ENCODE measurements at places on chromosomes 2 and 18.

GRCh38 chr2:217290467-217290866, 430.6 kb upstream of the TNP1 start:
- DNase-seq = no peak

GRCh38 chr2:223889229-223889628, 51.8 kb upstream of the AP1S3 start:
- no peak for DNase-seq

DNA sequence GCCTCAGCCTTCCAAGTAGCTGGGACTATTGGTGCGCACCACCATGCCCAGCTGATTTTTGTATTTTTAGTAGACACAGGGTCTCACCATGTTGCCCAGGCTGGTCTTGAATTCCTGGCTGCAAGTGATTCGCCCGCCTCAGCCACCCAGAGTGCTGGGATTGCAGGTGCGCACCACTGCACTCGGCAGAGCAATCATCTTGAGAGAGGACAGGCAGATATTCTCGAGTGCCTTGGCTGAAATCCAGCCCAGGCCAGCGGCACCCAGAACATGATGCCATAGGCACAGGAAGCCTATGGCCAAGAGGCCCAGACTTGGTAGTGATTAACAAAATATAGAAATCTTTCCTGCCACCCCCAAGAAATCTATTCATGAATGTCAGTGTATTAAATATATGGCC, 58.0 kb upstream of the PEX13 start:
- DNase-seq = no peak

- no peak for DNase-seq
Measured at GRCh38 chr2:207727261-207727660, 15.8 kb downstream of the CCNYL1 start.

DNA sequence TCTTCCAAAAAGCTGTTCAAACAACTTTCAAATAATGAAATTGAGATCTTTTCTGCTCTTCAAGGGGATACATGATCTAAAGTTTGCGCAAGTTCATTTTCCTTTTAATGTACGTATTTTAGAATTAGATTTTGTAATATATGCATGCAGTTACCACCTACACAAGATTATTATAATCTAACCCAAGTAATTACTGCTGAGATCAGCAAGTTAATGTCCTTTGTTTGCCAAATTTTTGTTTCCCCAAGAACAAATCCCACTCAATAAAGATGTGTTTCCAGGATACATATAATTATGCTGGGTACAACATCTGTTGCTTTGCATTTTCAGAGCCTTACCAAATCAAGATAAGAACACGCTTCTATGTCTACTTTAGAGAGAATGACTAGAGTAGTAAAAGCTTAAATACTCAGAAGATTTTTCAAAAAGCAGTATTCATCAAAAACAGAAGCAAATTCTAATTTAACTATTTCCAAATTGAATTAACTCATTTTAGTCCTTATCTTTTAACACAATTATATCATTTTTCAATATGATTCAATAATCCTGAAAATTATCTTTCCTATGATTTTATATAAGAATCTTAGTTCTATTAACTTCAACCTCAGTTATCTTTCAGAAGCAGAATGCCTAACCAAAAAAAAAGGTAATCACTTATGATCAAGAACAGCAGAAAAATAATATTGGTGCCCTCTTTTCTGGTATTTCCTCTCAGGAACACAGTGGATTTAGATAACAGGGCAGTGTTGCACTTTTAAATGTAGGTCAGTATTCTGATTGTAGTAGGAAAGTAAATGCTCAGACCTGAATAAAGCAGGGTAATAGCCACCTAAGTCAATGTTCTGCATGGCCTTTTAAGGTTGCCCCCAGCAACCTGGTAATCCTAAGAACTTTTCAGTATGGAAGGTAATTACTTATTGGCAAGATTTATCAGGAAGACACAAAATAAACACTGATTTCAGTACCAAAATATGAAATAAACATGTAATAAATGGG, 28.0 kb downstream of the CERKL start:
- no peak for DNase-seq

- no peak for DNase-seq
Measured at GRCh38 chr18:49172246-49172645, 221.5 kb upstream of the SMAD7 start.

DNA sequence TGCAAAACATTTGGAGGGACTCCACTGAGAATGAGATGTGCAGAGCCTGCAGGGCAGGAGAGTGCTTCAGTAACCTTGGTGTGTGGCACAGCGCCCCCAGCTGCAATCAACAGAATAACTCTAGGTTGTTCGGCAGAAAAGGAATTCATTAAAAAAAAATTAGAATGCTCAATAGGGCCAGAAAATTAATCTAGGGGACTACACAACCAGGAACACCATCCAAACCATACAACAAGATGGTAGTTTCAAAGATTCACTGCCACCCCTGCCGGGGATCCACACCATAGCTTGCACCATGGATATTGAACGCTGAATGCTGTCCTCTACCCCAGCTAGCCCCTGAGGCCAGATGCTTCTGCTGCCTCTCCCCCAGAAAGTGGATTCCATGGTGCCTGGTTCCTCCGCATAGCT, 50.1 kb downstream of the THUMPD2 start:
- DNase-seq = no peak

DNA sequence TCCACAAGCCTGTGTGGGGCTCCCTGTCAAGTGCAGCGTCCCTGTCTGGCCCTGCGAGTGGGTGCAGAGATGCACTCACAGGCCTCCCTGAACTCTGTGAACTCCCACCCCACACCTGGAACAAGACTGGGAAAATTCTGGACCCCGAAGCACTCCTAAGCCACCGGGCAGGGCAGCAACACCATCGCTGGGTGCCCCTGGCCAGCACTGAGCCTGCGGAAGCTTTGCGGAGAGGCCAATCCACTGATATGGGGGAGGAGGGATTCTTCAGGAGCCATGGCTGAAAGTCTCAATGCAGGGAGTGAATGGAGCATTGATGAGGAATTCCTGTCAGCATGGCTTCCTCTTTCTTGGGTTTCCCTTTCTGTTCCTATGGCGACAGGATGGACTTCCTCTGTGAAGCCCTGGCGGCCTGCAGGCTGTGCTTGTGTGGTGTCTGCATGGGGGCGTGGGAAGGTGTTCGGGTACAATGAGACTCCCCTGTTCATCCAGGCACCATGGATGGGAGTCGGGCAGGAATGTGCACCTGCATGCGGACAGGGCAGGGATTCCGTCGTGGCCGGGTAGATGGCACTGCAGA, 15.1 kb downstream of the TRIB2 start:
- DNase-seq = no peak

- no peak for DNase-seq
Measured at GRCh38 chr2:20432714-20433113, 14.2 kb upstream of the RHOB start.

- DNase-seq = no peak
Measured at GRCh38 chr2:204566439-204566838, 21.2 kb downstream of the PARD3B start.
